ENCODE measurements at places on chromosomes 1 and 21.

- no peak for DNase-seq
Observed at GRCh38 chr1:164504749-164505148, 54.2 kb upstream of the PBX1 start.

DNA sequence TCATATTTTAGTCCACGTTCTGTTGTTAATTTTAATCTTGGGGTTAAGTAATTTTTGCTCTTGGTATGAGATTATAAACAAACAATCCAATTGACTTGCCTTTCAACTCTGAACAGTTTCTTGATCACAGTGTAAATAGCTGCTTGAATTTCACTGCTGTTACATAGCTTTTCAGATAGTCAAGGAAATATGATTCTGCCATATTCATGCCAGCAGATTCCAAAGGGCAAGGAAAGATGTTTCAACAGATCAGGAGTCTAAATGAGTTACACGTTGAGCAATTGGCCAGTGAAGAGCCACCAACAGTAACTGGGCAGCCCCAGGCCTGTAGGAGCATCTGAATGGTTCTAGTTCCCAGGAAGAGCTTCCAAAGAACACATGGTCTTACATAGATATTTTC lies 93.6 kb downstream of the LEPR start:
- DNase-seq: no peak

DNA sequence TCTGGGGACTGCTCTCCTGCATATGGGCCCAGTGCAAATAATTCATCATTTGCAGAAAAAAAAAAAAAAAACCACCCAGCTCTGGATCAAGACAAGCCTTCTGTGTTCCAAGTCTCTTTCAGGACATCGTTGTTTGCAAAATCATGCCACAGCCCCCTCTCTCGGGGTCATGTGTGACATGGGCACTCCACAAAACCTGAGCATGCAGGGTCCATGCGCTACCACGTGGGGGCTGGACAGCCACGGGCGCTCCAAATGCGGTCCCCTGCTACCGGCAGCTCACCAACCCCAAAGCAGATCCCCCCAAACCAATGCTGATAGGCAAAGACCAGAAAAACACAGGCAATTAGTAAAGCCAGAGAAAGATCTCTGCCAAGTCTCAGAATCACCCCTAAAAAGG lies 17.6 kb downstream of the NPHP4 start:
- DNase-seq: no peak

DNA sequence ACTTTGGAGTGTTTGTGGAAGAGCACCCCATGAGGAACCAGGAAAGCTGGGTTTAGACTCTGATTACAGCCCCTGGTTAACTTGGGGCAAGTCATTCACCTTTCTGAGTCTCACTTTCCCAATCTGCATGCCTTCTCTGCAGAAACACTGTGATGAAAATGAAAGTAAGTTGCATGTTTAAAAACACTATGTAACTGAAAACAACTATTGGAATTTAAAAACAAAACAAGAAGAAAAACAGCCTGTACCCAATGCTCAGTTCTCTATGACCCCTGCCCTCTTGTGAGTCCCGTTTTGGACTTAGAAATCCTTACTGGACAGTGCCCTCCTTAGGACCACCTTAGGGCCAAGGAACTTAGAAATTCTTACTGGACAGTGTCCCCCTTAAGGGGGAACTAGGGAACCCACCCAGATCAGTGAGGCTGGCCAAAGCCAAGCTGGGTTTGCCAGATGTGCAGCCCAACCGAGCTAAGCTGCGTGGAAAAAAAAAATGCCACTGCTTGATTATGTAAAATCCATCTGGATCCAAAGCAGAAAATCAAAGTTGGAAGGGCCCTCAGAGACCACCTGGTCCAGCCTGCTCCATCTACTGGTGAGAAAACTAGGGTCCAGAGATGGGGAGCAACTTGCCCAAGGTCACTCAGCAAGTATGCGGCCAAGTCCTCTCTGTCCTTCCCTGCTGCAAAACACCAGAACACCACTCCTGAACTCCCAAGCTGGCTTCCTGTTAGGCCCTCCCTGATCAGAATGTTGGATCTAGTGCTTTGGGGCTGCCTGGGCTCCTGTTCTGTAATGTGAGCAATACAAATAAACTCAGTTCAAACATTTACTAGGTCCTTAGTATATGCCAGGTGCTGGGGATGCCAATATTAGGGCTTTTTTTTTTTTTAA lies 77.7 kb downstream of the MRPL37 start:
- no peak for DNase-seq

DNA sequence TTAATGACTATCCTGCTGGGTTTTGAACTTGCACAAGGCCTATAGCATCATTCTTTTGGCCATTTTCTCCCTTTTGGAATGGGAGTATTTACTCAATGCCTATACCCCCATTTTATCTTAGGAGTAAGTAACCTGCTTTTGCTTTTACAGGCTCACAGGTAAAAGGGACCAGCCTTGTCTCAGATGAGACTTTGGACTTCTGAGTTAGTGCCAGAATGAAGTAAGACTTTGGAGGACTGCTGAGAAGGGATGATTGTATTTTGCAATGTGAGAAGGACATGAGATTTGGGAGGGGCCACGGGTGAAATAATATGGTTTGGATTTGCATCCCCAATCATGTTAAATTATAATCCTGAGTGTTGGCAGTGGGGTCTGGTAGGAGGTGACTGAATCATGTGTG lies 212.7 kb downstream of the FAF1 start:
- DNase-seq: no peak

DNA sequence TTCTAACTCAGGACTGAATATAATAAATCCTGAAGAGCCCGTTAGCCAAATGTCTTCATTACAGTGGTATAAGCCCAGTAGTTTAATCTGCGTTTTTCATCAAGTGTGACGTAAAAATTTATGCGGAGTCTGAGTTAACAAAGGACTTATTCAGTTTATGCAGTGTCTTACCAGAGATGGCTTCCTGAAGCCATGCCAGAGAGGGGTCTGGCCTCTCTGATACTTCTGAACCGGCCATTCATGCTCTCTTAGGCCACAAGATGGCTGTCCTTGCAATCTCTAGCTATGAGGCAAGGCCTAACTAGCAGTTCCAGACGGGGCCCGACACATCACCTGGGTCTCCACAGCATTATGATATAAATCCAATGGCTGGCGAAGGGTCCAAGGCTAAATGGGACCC lies 101.4 kb downstream of the TEX35 start:
- DNase-seq: no peak

DNA sequence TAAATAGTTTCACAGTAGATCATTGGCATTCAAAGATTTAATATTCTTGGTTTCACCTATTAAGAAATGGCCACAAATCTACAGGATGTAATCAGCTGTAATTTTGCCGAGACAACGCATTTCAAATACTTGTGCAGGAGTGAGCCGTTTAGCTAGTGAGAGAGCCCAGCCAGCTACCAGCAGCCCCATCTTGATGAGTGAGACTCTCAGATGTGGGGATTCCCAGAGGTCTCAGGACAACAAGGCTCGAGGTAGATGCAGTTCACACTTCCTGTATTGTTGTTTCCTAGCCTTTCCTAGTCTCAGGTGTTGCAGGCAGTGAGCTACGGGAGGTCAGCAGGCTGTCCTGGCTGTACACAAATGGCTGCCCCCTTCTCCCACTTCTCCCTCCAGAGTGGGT lies 108.6 kb downstream of the PBX1 start:
- no peak for DNase-seq

GRCh38 chr1:61125263-61125662 lies 42.9 kb downstream of the NFIA start:
- DNase-seq: no peak

- no peak for DNase-seq
Observed at GRCh38 chr1:89721351-89721750, 88.4 kb downstream of the LRRC8C start.

DNA sequence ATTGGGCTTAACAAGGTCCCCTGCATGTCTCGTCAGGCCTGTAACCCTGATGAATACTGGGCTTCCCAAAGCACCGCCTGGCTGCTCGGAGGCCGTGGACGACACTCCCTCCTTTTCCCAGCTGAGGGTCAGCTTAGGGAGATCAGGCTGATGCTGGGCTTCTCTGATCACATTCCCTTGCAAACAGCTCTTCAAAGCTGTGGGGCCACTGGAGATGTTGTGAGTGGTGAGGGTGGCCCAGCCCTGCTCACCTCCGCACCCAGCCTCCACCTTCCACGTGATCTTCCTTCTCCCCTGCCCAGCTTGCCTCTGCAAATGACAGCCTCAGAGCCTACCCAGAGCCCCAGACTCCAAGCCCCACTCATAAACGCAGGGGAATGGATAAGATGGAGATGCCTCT lies 195.4 kb downstream of the GRIK3 start:
- no peak for DNase-seq

DNA sequence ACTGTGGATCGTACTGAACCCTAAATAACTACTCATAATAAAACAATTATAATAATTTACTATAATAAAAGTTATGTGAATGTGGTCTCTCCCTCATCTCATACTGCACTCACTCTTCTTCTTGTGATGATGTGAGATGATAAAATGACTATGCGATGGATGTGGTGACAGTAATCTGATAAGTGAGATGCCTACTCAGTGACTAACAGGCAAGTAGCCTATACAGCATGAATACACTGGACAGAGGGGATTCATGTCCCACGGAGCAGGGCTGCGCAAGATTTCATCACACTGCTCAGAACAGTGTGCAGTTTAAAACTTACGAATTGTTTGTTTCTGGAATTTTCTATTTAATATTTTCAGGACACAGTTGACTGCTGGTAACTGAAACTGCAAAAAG lies 304.0 kb downstream of the DUSP10 start:
- DNase-seq: no peak

GRCh38 chr1:57122031-57122430 lies 156.2 kb upstream of the C8B start:
- no peak for DNase-seq

- no peak for DNase-seq
Observed at GRCh38 chr1:182826892-182827291, 12.3 kb upstream of the DHX9 start.

DNA sequence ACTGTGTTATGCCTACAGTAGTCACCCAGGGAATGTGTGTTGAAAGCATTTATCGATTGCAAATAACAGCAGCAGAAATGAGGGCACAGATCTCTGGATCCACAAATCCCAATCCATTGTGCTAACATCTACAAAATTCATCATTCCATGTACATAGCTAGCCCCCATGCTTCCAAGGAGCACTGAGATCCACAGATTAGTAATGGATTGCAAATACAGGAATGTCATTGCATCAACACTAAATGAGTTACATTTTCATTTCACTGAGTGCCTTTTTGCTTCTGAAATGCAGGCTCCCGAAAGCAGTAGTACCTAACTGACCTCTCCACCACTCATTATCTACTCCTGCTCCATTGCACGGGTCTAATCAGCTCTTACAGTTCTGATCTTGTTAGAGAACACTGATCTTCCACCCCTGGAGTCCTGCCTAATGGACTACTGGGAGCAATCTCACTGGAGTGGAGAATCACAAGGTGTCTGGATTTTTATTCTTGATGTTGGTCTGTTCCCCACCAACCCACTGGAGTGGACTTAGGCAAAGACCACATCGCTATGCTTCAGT lies 30.5 kb downstream of the ASTN1 start:
- no peak for DNase-seq

Data from neural crest cell (in vitro differentiated cells).